ENCODE measurements at places on chromosomes 6 and 20.

DNA sequence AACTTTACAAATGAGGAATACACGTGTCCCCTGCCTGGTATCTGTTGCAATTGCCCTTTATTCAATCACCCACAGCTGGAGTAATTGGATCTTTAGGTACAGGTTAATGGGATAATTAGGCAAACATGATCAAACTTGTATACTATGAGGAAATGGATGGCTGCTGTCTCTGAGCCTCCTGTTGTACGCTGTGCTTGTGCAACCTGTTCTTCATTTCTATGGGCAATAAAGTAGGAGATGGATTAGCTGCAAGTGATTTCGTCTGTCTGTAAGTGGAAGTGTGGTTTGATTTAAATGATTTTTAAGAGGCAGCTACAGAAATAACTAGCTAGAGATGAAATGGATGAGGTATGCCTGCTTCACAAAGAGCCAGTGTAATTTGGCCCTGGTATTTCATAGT is 474.1 kb downstream of the RNF144B start:
- DNase-seq, result no peak

GRCh38 chr20:49964964-49965780 is 17.6 kb upstream of the SNAI1 start:
- no peak for DNase-seq

DNA sequence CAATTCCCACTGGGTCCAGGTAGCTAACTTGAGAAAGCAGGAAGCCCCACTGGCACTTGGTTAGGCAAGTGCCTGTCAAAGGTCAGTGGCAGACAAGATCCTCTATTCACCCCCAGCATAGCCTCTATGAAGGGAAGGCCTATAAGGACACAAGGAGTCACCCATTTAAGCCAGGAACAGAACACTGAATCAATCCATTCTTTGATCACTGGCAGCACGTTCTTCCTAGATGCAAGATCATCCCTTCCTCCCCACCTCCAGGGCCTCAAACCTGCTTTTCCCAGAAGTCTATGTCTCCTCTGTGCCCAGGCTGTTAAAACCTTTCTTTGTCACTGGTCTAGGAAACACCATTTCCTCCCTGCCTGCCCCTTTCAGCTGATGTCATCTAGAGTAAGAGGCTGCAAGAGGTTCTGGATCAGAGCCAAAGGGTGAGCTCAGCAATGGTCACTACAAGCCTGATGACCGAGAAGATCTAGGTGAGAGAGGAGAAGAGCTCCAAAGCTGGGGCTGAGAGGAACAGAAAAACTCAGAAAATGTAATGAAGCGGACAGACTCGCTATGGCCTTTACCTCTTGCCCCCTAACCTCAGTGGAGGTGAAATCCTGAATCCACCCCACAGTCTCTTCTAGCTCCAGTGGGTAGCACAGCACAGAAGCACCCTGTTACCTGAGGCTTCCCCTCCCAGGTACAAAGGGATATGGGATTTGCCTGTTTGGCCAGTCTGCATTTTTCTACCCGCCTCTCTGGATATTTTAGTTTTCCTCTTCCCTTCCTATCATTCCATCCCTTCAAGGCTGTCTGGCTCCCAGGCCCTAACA is 1.8 kb downstream of the GTPBP2 start:
- peak; percentile 91 for DNase-seq

DNA sequence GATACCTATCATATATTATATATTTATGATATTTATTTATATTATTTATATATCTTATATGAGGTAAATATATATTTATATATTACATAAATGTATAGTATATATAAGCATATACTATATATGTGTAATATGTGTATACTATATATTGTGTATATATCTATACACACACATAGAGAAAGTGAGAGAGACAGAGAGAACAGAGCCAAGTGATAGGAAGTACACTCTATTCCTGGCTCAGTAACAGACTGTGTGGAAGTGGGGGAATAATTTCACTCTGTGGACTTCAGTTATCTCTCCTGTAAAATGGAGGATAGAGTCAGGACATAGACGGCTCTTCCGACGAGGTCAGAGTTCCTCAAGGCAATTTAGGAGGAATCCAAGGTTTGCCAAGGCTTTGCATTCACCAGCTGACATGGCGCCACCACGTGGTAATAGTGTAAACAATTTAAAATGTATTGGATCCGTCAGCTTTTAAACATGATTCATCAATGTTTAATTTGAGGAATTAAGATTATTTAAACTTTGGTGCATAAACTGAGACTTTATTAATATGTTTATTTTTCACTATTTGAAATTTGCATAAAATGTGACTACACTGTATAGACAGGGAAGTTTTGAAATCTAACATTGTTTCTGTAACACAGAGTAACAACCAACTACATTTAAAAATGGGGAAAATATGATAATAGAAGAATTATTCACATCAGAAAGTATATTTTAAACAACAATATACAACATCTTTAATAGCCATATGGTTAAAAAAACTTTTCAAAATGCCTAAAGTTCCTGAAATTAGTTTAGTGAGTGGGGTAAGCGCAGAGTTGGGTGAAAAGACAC is 75.4 kb upstream of the TMEM244 start:
- DNase-seq, result peak; percentile 13

DNA sequence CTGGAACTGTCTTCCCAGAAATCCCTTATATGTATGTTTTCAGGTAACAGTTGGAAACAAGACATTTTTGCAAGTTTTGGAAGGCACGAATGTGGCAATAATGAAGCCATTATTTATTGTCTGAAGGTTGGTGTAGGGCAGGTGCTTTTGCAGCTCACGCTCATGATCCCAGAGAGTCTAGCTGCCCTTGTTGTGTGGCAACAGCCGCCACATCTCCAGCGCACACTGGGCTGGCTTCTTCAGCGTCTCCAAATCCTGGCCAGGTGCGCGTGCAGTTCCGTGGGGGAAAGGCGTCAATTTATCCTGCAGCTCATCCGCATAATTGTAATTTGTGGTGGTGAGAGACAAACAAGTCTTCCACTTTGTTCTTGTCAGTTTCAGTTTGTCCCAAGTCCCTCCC is 71.2 kb downstream of the TRDN start:
- no peak for DNase-seq

GRCh38 chr6:119205911-119206618 is 127.6 kb upstream of the FAM184A start:
- no peak for DNase-seq

DNA sequence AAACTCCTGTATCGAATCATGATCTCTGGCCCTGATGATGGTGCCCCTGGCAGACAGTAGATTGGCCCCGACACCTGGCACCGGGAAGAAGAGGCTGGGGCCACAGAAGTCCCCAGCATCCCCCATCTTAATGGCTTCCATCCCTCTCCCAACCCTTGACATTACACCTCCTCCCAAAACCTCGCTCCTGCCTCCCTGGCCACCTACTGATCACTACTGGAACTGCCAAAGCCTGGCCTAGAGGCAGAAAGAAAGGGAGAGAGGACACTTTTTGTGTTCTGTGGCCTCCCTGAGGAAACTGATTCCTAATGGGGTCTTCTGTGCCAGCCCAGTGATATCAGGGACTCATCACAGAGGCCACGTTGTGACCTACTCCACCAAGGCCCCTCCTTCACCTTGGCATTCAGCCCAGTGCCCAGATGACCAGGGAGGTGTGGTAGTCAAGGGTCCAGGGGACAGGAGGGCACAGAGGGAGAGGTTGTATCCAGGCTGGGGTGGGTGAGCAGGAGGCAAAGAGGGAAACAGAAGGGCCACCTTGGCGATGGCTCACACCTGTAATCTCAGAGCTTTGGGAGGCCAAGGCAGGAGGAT is 6.1 kb downstream of the C20orf173 start:
- DNase-seq, result peak; percentile 8

GRCh38 chr20:61692479-61692878 is 373.2 kb downstream of the TAF4 start:
- no peak for DNase-seq

DNA sequence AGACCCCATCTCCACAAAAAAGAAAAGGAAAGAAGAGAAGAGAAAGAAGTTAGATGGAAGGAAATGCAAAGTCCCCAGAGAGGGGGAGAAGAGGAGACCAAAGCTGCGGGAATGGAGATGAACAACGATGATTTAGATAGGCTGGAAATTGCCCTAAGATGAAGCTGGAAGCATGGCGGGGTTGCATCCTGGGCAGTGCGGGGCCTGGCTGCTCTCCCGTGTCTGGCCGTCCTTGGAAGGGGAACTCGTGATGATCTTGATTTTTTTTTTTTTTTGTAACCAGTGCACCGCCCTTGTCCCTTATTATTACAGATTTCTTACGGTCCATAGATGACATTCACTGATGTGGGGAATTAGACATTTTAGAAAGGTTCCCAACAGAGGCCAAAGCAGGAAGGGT is 276.5 kb downstream of the CDH4 start:
- no peak for DNase-seq

GRCh38 chr20:23147964-23148730 is 62.0 kb upstream of the CD93 start:
- DNase-seq, result no peak

GRCh38 chr6:133218852-133219251 is 22.3 kb upstream of the EYA4 start:
- DNase-seq, result no peak

DNA sequence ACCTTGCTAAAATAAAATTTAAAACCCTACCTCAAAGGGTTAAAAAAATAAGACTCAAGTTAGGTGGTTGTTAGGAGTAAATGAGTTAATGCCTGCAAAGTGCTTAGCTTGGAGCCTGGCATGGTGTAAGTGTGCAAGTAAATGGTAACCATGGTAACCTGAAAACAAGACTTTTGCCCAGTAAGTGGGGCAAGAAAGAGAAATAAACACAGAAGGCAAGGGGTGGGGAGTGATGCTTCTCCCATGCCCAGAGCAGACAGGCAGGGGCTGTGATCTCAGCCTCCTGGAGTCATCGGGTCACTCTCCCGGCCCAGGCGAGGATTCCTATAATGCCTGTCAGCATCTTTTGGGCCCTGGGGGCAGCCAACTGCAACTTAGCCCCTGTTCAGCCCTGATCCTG is 59.2 kb upstream of the SLC32A1 start:
- no peak for DNase-seq

DNA sequence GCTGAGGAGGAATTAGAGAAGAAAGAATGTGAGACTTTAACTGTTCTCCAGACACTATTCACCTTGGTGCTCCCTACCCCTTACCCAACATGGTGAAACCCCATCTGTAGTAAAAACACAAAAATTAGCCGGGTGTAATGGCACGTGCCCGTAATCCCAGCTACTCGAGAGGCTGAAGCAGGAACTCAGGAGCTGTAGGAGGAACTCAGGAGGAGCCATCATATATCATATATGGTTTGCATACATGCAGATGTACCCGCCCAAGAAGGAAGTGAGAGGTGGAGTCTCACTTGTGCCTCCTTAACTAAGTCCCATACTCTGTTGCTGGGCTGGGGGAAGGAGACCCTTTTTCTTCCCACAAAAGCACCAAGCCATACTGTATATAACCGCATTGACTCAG is 35.5 kb upstream of the ME1 start:
- DNase-seq, result no peak

DNA sequence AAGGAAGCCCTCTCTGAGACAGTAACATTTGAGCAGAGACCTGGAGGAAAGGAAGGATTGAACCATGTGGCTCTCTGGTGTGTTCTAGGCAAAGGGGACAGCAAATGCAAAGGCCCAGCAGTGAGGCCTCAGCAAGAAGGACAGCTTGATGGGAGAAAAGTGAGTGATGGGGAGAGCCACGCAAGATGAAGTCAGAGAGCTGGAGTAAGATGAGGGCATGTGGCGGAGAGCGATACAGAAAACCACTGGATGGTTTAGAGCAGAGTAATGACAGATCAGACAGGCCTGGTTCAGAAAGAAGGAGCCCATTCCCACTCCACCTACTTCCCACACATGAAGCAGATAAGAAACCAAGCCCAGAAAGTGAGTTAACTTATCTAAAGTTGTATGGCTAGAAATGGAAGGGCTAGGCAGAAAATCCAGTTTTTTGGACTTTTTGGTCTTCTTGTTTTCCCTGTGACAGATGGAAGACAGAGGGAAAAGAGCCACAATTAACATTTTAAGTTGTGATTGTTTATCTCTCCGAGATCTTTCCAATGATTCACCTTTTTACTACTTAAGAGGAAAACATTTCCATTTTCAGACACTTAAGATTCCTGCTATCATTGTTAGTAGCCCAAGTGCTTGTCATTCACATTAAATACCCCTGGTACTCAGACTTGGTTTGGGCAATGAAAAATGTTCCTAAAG is 723 bp upstream of the SNPH start:
- no peak for DNase-seq

GRCh38 chr6:108921547-108922361 is 73.5 kb downstream of the ARMC2 start:
- DNase-seq, result peak; percentile 58

- no peak for DNase-seq
These were observed 555.4 kb upstream of the AGPAT4 start for GRCh38 chr6:161829291-161829729.

DNA sequence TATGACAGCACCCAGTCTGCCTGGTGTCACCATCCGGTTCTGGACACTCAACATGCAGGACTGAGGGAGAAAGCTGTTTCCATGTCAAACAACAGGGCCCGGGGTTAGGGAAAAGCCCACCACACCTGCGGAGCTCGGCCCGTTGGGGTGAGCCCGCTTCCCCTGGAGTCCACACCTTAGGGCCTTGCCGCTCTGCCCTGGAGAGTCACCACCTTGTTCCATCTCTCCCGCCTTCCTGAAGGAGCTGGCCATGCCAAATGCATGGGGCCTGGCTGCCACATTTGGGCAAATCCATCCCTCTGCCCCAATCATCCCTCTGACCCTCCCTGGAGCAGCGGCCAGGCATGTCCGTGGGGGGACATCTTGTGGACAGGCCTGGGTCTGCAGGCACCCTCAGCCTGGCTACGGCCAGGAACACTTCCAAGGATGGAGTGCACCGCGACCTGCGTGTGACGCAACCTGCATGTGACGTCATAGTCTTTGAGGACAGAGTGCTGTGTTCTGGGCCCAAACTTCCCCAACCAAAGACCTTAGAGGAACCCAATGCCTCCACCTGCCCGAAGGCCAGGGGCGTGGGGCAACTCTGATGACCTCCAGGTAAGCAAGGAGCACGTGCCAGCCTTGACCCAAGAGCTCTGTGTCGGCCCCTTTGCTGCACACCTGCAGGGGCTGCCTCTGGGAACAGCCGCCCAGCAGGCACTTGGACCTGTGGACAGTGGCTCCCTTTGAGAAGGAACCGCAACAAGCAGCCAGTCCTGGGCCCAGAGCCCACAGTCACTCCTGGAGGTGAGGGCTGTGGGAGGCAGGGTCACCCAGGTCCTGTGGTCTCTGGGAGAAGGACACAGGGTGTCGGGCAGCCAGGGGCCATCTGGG is 1.7 kb downstream of the CABLES2 start:
- DNase-seq, result peak; percentile 51

- DNase-seq, result no peak
These were observed 62.8 kb upstream of the SCP2D1 start for GRCh38 chr20:18750735-18751134.

- DNase-seq, result no peak
These were observed 213.9 kb downstream of the PREX1 start for GRCh38 chr20:48613926-48614325.
